ENCODE measurements at places on chromosomes 6 and 20.

GRCh38 chr20:4919047-4919704 lies 82.1 kb downstream of the SLC23A2 start:
- DNase-seq, result no peak

- no peak for DNase-seq
Observed at GRCh38 chr6:24396824-24397223, 5.9 kb upstream of the MRS2 start.

DNA sequence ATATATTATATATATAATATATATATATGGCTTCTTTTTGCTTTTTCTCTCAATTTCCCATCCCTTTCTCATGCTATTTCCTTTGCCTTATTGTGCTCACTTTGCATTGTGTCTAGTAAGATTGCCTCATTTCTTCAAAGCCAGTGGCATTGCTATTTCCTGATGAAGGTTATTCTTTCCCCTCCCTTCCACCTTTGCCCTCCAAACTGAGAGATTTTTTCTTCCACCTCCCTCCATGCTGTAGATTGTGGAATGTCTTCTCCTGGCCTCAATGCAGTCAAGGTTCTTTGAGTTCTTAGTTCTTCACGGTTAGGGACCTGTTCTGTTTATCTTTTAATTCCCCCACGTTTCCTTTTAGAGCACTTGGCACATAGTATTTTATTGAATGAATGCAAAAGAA lies 17.2 kb downstream of the SH3BGRL2 start:
- DNase-seq, result no peak

DNA sequence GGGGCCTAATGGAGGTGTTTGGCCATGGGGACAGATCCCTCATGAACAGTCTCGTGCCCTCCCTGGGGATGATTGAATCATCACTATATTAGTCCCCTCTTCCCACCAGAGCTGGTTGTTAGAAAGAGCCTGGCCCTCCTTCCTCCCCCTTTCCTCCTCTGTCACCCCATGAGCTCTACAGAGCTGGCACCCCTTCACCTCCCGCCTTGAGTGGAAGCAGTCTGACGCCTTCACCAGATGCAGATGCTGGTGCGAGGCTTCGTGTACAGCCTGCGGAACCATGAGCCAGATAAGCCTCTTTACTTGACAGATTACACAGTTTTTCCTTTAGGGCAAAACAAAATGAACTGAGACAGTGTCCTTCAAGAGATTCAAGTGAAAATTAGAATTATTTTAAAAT lies 74.4 kb upstream of the RIPOR2 start:
- no peak for DNase-seq

- DNase-seq, result no peak
Observed at GRCh38 chr20:50967586-50967985, 9.0 kb downstream of the MOCS3 start.

GRCh38 chr20:23244156-23244915 lies 106.3 kb upstream of the NXT1 start:
- DNase-seq, result no peak

GRCh38 chr6:19613678-19614077 lies 223.5 kb upstream of the ID4 start:
- no peak for DNase-seq

DNA sequence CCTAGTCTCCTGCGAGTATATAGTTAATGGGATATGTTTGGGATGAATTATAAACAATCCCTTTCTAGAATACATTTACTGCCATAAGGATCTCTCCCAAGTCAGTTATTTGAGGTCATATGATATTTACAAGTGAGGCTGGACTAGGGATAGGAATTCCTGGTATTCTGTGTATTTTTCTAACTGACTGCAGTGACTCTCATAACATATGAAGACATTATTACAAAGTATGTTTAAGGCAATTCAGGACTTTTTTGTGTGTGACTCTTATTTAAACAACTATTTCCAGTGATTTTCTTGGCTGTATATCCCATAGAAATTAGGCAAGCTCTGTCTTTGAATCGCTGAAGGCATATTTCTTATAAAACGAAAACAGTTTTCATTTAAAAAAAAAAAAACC lies 18.4 kb upstream of the TNFAIP3 start:
- no peak for DNase-seq

DNA sequence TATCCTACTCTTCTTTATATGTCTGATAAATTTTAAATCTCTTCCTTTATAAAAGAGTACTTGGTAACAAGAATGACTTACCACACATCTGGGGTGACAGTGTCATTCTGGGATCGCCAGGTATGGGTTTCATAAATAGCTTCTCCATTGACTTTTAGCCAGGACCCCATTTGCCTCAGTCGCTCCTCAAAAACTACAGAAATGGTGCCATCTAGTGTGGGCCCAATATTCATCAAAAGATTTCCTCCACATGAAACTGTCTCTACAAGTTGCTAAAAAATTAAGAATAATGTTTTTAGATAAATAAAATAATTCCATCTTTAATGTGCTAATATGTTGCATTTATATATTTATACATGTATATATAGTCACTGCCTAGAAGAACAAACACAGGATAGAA lies 9.7 kb downstream of the FUCA2 start:
- DNase-seq, result no peak

DNA sequence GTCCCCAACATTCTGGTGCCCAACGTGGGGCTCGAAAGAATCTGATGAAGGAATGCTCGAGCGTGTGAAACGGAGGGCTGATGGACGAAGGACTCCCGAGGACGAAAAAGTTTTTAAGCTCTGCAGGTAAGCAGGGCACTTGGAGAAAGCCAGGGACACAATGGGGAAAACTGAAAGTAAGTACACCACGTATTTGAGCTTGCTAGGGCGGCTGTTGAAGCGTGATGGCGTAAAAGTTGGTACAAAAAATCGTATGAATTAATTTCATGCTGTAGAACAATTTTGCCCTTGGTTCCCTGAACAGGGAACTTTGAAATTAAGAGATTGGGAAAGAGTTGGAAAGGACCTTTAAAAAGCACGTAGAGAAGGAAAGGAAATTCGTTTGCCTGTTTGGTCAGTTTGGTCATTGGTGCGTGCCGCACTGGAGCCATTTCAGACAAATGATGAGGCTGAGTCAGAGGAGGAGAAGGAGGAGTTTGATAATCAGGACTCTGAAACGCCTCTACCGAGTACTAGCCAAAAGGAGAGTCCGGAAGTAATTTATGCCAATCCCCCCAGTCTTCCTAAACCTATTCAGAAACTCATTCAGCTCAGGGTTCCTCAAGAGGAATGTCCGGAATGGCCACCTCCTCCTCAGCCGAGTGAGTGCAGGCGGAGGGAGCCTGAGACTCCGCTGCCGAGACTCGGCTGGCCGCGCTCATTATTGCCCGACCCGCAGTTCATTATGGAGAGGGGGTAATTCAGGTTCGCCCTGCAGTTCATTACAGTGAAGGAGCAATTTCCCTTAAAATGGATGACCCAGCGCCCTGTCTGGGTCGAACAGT lies 59.2 kb upstream of the PRSS16 start:
- peak; percentile 56 for DNase-seq

- DNase-seq, result no peak
Observed at GRCh38 chr6:6590530-6590929, 2.0 kb downstream of the LY86 start.

GRCh38 chr20:63756648-63756991 lies 17.0 kb downstream of the SLC2A4RG start:
- DNase-seq, result no peak

DNA sequence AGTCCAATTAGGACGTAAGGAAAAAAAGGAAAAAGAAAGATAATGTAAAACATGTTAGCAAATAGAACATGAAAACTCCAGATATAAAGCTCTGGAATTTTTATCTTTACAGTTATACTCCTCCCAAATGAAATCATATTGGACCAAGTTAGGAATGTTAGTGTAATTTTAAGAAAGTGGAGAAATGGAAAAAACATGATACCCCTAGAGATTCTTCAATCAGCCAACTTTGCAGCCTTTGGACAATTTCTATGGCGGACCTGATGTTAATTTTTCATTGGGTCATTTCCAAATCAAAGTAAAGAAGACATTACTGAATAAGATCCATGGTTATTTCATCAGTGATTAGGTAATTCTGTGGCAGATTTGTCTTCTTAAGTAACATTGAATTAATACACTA lies 748.7 kb downstream of the RFPL4B start:
- no peak for DNase-seq

DNA sequence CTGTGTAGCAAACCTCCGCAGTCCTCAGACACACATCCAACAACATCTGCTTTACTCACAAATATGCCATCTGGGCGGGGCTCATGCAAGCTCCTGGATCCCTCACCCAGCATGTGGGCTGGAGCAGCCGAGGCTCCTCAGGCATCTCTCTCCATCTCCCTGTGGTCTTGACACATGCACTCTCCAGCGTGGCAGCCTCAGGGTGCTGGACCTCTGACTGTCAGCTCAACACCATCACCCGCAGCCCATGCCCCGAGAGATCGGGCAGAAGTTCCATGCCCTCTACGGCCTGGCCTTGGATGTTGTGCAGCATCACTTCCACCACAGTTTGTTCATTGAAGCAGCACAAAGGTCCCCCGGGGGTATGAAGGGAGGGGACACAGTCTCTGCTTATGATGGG lies 32.6 kb upstream of the CD93 start:
- no peak for DNase-seq

DNA sequence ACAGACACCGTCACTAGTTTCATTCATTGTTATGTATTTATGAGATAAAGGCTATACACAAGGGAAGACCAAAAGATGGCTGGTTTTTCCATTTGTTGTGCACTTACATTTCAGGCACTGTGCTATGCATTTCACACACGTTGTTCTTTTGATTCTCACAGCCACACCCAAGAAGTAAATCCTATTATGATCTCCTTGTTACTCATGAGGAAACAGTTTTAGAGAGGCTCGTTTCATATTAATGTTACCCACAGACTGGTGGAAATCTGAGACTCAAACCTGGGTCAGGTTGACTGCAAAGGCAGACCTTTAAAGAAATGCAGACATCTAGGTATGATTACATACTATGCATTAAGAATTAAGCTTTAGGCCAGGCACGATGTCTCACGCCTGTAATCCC lies 34.9 kb downstream of the SHLD1 start:
- DNase-seq, result no peak

- no peak for DNase-seq
Observed at GRCh38 chr6:147311218-147311617, 107.0 kb downstream of the STXBP5 start.

DNA sequence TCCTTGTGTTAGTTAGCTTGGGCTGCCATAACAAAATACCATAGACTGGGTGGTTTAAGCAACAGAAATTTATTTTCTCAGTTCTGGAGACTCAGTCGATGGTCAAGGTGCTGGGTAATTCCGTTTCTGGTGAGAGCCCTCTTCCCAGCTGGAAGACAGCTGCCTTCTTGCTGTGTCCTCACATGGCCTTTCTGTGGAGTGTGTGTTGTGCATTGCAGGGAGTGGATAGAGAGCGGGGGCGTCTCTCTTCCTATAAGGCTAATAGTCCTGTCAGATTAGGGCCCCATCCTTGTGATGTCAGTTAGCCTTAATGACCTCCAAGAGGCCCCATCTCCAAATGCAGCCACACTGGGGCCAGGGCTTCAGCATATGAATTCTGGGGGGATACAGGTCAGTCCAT lies 19.2 kb downstream of the CHMP4B start:
- no peak for DNase-seq

- DNase-seq, result peak; percentile 84
Observed at GRCh38 chr20:47493175-47493962, 8.3 kb upstream of the NCOA3 start.

- DNase-seq, result peak; percentile 62
Observed at GRCh38 chr6:149031859-149032598, 285.2 kb downstream of the UST start.

DNA sequence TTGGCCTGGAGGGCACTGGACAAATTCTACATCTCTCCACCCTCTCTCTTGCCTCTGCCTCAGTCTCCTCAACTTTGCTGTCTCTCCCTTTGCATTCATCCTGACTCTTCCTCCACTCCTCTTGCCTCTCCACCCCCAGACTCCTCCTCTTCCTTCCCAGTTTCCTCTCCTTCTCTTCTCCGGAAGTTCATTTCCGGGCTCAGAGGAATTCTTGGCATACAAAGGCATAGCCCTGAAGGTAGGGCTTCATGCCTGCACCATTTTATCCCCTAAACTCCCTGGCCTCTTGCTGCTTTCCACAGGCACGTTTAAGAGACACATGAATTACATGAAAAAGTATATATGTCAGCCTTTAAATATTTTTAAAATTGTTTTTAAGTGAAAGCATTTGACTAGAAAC lies 10.6 kb downstream of the BFSP1 start:
- no peak for DNase-seq

Measured in activated CD4-positive, alpha-beta T cell treated with anti-CD3 and anti-CD28 coated beads, Interleukin-2, amount 50 U/mL, for 48 hours (primary cell).